Ureter (tissue), 1 donor: ENCODE measurements at places on chromosomes 5 and 9. TPM values are rescaled to one million over a fixed set of nuclear protein-coding genes. Genes with fewer than 3 reads are reported as not detected.

Gene SPINK13
- not detected for total RNA-seq

DNA sequence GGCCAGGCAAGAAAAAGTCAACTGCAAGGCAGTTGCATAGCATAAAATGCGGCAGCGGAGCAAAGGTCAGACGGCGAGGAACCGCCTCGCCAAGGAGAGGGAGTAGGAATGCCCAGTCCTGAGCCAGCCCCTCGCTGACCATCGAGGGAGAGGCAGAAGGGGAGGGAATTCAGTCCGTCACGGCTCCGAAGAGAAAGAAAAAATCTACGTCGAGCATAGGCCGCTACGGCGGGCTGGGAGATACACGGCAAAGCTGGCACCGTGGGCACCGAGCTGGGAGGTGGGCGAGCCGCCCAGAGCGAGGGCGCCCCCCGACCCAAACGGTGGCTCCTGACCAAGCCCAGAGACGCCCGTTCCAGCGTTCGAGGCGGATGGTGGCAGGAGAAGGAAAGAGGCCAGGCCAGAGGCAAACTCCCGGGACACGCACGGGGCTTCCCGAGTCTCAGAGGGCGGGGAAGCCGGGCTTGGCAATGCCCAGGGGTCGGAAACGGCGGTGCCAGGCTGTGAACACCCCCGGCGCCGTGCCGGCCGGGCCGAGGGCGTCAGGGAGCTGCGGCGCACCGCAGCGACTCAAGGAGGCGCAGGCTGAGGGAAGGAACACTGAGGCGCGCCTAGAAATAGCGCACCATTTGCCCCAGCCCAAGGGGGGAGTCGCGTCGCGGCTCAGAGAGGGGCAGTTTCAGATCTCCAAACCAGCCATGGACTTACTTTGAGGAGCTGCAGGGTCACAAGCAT is 518 bp downstream of the SPRY4 start:
- DNase-seq = no peak

GRCh38 chr5:33088176-33088575 is 352.6 kb upstream of the TARS1 start:
- no peak for DNase-seq

GRCh38 chr5:39216631-39217030 is 2.7 kb downstream of the FYB1 start:
- no peak for DNase-seq

DNA sequence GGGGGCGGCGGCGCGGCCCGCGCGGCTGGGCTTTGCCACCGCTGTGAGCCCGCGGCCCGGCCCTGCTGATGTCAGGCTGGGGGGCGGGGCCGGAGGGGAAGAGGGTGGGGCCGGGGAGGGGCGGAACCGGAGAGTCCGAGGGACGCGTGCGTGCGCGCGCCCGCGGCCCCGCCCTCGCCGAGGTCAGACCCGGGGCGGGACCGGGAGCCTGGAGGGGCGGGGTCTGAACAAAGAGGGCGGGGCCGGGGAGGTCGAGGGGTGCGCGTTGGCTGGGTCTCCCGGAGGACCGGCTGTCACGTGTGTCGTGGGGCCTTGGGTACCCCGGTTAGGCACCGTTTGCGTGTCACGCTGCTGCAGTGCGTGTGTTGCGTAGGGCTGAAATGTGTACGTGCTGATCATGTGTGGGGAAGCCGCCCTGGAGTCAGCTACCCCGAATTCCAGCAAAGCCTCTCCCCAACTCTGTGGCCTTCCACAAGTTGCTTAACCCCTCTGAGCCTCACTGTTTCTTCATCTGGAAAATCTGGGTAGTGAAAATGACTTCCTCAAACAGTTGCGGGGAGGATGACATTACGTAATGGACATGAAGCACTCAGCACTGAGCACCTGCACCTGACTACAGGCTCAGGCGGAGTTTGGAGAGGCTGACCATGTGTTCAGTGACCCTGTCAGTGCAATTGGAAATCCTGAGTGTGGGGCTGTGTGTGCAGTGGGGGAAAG is at the start of gene RALGDS:
RALGDS (minus strand) TSS at position 43 of the 717 bp plus-strand sequence. CDS start 86 bp downstream, outside the sequence.
- peak; percentile 90 for DNase-seq

DNA sequence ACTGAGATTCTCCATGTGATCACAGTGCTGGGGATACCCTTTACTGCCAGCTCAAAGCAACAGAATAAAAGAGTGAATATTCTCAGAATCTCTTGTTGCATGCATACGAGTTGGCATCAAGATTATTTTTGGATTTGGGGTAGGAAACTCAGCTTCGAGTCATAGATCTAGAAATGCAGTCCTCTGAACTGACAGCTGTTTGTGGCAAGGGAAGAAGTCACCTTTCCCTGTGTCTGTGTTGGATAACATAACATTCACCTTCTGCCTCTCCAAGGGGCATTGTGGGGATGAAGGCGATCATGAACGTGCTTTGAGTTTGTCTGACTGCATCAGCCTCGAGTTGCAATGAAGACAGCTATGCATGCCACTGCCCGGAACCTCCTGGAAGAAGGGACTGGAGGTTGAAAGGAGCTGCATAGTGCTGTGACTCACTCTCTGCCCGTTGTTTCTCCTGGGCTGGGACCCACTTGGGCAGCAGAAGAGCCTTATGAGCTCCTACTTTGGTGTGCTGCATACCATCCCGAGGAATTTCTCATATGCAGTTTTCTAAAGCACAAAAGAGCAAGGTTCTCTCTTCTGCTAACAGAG is 231.7 kb downstream of the ARHGAP26 start:
- no peak for DNase-seq

DNA sequence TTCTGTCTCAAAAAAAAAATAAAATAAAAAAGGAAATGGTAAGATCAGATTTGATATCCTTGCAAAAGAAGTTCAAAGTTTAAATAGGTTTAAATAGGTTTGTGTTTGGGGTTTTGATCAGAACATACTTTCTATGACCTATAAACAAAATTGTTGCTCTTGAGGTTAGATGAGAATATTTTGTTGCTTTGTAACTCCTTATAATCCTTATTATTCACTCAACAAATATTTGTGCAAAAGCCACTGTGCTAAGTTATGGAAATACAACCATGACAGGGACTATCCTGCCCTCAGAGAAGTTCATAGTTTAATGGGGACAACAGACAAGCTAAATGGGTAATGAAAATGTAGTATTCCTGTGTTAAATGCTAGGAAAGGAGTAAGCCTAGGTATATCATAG is 71.5 kb downstream of the INVS start:
- no peak for DNase-seq

Gene SVEP1
- total RNA-seq = 19.7 TPM

DNA sequence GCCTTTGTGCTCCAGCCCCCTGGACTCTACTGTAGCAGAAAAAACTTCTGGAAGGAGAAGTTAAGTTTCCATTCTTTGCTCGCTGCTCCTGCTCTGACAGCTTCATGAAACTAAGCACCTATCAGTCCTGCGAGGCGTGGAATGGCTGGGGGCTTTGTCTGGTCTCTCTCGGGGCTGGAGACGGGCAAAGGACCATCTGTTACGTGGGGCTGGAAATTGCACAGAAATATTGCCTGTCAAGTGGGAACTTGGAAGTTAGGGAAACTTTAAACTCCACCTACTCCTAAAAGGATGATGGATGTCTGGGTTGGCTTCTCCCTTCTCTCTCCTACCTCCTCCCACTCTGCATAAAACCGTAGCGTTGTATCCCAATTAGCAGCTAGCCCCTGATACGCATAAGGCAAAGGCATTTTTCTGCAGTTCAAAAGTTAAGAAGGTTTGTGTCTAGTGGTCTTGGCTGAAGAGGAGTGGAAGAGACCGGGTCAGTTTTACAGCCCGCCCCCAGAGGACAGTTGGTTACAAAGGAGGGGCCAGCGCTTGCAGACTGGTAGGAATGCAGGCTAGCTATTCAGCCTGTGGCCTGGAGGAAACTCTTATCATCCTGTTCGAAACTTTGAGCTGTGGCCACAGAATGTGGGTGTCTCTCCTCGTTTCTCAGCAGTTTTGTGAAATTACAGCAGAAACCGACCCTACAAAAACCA is 1.3 kb downstream of the FBXL7 start:
- DNase-seq = peak; percentile 49
